ENCODE measurements at places on chromosomes 5 and 9.
A peak's percentile ranks its signal among the peaks of the same experiment; 100 is the strongest.

GRCh38 chr5:59241119-59241518 lies 652.4 kb downstream of the PDE4D start:
- no peak for DNase-seq
- H3K27me3 ChIP-seq = no peaks in the 10 kb centered on the region
- H3K4me3 ChIP-seq = no peak overlapping the region
- H3K27ac ChIP-seq = no peak overlapping the region
- H3K4me1 ChIP-seq = no peaks in the 10 kb centered on the region
- H3K36me3 ChIP-seq = no peaks in the 10 kb centered on the region

GRCh38 chr5:123876276-123876790 lies 364.4 kb downstream of the CSNK1G3 start:
- peaks cover 9% of the 10 kb centered on the region for H3K4me1 ChIP-seq
- peak overlapping the region; percentile 74 for H3K4me3 ChIP-seq
- H3K27ac ChIP-seq = peak overlapping the region; percentile 90
- no peaks in the 10 kb centered on the region for H3K27me3 ChIP-seq
- DNase-seq = peak; percentile 55

DNA sequence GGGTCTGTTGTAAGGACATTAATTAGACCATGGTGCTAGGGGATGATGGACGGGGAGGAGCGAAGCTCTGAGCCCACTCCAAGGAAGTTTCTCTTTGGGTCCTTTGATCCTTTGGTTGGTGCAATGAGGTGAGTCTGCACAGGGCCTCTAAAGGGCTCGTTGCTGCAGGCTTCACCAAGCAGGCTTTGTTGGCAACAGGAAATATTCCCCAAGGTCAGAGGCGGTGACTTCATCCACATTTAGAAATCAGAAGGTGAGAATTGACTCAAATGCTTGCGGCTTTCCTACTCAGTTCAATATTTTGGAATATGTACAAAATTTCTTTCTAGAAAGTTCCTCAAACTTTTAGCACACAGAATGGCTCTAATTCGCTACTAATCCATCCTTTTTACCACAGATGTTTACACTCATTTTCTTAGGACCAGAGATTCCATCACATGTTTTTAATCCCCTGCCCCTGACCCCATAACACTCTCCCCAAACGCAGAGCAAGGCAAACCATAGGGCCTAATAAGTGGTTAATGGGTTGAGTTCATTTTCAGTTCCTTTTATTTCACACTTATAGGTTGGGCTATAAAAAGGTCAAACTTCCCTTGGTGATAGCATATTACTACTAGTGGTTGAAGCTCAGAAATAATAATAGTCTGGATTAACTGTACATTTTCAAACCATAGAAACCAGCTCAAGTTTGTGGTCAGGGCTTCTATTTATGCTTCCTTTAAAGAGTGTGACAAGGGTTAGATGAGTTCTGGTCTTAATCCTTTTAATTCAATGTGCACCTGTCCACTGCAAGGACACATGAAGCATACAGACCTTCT lies 37.3 kb upstream of the TMEM252 start:
- no peaks in the 10 kb centered on the region for H3K4me1 ChIP-seq
- no peaks in the 10 kb centered on the region for H3K27me3 ChIP-seq
- DNase-seq = no peak
- H3K27ac ChIP-seq = no peak overlapping the region

DNA sequence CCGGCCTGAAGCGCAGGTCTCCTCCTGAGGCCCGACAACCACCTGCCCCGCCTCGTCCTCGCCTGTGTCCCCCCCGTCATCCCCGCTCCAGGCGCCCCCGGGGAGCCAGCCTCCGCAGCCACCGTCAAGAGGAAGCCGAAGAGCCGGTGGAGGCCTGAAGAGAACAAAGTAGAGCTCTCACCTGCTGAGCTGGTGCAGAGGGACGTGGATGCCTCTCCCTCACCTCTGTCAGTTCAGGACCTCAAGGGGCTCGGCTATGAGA lies 169.9 kb downstream of the HINT1 start:
- H3K27me3 ChIP-seq = no peaks in the 10 kb centered on the region
- H3K4me1 ChIP-seq = no peaks in the 10 kb centered on the region

- peak; percentile 71 for DNase-seq
- H3K4me1 ChIP-seq = no peaks in the 10 kb centered on the region
- no peaks in the 10 kb centered on the region for H3K27me3 ChIP-seq
- no peak overlapping the region for H3K27ac ChIP-seq
- H3K36me3 ChIP-seq = peaks cover 20% of the 10 kb centered on the region
Observed at GRCh38 chr5:78221964-78222451, 72.5 kb downstream of the AP3B1 start.

DNA sequence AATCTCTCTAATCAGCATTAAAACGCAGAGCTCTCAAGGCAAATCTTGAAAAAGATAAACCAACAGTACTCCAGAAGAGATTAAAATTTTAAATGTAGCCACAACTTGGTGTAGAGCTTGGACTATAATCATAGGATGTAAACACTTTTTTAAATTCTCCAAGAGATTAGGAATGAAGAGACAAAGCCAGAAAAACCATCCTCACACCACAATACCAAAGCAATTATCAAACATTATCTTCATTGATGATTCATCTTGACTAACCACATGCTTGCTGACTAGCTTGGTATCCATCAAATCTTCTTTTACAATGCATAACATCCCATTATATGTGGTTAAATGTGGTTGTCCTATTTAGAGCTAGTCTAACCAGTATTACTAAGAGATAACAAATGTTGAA lies 815.1 kb downstream of the TLE1 start:
- H3K27ac ChIP-seq = no peak overlapping the region
- no peak for DNase-seq
- H3K4me3 ChIP-seq = no peak overlapping the region
- no peaks in the 10 kb centered on the region for H3K4me1 ChIP-seq
- H3K36me3 ChIP-seq = no peaks in the 10 kb centered on the region

DNA sequence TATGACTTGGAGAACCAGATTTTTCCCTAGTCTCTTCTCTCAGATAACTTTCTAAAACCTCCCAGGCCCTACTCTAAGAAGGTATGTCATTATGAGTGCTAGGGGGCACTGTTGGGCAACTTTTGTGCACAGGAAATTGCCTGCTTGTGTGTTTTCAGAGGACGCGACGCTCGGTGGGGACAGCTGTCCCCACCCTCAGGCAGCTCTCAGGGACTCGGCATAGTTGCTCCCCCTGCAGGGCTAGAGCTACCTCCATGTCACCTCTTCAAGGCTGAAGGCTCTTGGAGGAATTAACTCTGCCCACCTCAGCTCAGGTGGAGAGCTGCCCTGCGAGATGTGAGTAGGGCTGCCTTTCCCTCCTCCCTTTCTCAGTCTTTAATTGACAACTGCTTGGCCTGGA lies 10.2 kb upstream of the TIFAB start:
- peaks cover 88% of the 10 kb centered on the region for H3K27me3 ChIP-seq
- no peaks in the 10 kb centered on the region for H3K36me3 ChIP-seq
- peak; percentile 96 for DNase-seq
- no peak overlapping the region for H3K4me3 ChIP-seq

DNA sequence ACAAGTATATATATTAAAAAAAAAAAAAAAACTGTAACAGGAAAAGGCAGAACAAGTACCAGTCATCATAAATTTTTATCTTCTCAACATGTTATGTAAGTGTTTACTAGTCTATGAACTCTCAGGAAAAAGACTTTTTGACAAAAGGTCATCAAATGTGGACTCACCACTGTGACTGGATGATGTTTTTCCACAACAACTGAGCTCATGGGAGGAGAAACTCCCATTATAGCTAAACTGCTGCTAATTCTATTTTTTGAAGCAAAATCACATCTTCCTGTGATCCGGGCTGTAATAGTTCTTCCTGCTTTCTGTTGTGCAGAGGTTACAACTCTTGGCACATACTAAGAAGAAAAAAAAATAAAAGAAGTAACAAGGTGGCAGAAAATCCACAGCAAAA lies 39.6 kb downstream of the POC5 start:
- no peak overlapping the region for H3K27ac ChIP-seq
- no peaks in the 10 kb centered on the region for H3K27me3 ChIP-seq
- peaks cover 16% of the 10 kb centered on the region for H3K36me3 ChIP-seq
- no peak for DNase-seq
- no peak overlapping the region for H3K4me3 ChIP-seq
- H3K4me1 ChIP-seq = no peaks in the 10 kb centered on the region

DNA sequence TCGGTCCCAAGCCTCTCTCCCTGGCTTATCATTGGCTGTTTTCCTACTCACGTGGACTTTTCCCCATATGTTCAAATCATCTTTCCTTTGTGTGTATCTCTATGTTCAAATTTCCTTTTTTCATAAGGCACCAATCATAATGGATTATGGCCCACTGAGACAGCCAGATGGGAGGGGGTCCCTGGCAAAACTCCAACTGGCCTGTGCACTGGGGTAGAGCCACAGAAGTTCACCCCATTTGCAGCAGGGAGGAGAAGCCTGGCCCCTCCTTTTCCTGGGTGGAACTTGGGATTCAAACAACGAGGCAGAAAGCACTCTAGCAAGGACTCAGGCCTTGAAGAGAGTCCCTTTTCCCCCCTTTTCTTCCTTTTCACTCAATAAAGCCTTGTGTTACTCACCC lies 362.4 kb downstream of the CDH18 start:
- no peak overlapping the region for H3K4me3 ChIP-seq
- H3K27me3 ChIP-seq = no peaks in the 10 kb centered on the region
- no peaks in the 10 kb centered on the region for H3K36me3 ChIP-seq
- DNase-seq = no peak
- no peak overlapping the region for H3K27ac ChIP-seq

GRCh38 chr9:30507166-30507565 lies 1877.3 kb upstream of the ACO1 start:
- DNase-seq = no peak
- H3K27ac ChIP-seq = no peak overlapping the region
- no peaks in the 10 kb centered on the region for H3K27me3 ChIP-seq
- H3K4me1 ChIP-seq = no peaks in the 10 kb centered on the region

DNA sequence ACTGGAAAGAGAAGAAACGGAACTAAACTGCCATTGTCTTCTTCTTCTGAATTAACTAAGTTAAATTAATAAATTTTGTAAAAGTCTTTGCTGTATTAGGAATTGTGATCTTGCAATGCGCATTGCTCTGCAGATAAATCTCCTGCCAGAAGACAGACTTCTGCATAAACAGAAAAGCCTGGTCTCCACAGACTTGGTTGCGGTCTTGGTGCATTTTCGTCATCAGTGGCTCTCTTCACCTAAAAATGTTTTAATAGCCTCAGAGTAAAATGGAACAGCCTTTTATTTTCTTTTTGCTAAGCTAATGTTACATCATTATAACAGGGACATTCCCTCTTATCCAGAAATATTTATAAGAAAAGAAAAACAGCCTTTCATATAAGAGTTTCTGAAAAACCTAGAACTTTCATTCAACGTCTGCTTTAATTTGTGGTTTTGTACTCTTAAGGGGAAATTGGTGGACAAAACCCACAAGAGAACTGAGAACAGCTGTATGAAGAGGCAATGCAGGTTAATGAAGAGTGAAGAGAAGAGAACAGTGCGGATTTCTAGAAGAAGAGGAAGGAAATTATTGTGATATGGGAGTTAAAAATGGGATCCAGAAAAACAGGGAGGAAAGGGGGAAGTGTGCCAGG lies 10.1 kb downstream of the IFNA5 start:
- H3K27ac ChIP-seq = no peak overlapping the region
- no peaks in the 10 kb centered on the region for H3K36me3 ChIP-seq
- no peak overlapping the region for H3K4me3 ChIP-seq

DNA sequence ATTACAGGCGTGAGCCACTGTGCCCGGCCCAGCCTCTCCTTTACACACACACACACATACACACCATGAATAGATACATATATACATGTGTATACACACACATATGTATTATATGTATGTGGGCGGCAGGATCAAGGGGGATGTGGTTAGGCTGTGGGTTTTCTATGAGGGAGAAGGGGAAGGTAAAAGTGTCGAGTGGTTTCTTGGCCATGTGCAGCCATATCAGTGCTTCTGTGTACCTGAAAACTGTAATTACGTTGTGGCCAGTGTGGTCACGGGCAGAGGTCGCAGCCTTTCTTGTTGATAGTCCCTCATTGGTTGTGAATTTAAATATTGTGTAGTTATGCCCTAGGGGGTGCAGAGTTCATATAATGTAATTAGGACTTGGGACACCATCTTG lies 16.5 kb downstream of the CDK20 start:
- no peaks in the 10 kb centered on the region for H3K27me3 ChIP-seq
- no peak overlapping the region for H3K27ac ChIP-seq
- no peaks in the 10 kb centered on the region for H3K4me1 ChIP-seq
- no peak overlapping the region for H3K4me3 ChIP-seq

DNA sequence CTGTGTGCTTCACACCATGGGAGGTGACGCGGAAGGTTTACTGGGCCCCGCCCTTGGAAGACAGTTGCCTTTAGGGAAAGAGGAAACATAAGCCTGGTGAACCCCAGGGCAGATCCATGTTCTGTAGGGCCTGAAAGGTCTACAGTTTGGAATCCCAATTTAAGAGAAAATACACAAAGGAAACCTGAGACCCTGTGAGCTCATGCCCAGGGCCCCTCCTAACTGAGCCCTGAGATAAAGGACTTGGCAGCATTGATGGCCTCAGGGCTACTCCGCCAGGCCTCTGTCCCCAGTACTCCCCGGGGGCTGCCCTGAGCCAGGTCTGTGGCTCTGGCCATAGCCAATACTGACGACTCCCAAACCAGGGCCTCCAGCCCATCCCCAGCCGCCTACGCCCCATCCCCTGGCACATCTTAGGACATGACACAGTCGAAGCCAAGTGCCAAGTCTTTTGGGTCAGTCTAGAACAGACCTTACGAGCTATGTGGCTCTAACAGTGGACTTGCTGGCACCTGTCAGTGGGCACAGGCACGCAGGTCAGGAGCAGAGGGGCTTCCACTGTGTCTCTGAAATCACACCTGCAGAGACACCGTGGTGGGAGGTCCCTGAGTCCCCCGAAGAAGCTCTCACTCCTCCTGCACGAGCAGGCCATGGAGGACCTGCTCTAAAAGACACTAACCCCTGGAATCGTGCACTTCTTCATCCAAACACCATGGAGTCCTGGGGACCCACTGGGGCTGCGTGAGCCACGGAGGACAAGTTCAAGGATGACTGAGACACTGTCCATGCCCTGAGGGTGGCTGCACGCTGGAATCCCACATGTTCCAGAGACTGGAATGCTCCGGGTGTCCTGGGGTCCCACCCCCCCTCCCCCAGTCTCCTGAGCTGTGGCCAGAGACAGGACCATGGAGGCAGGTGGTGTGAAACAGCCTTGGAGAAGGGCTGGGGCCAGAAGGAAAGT lies 40.3 kb upstream of the BARHL1 start:
- H3K27me3 ChIP-seq = no peaks in the 10 kb centered on the region
- no peaks in the 10 kb centered on the region for H3K4me1 ChIP-seq
- no peaks in the 10 kb centered on the region for H3K36me3 ChIP-seq
- no peak overlapping the region for H3K4me3 ChIP-seq

DNA sequence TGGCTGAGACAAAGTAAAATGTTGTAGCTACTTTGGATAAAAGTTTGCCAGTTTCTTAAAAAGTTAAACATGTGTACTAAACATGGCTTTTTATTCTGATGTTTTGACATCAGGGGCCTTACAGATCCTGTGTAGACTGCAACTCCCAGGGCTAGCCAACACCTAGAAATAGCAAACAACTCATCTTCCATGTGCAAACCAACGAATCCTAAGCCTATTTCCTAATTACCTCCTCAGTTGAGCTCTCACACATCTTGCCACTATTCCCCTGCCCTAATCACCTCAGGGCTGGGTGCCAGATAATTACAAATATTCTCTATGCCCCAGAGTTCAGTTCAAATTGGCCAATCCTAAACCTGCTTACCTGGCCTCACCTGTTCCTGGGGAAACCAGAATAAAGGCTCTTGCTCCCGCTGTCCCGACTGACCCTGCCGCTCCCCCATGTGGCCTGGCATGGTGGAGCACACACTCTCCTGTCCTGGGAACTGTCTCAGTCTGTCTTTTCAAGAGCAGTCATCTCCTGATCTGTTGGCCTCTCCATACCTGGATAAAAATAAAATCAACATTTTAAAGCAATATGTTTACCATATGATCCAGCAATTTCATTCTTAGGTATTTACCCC lies 37.1 kb upstream of the FAM169A start:
- no peak overlapping the region for H3K27ac ChIP-seq
- no peaks in the 10 kb centered on the region for H3K36me3 ChIP-seq
- H3K4me3 ChIP-seq = no peak overlapping the region
- no peaks in the 10 kb centered on the region for H3K4me1 ChIP-seq
- DNase-seq = peak; percentile 96

Data from endodermal cell (in vitro differentiated cells).